Right atrium auricular region (tissue), 2 donors: ENCODE measurements at places on chromosomes 16 and 17.
A peak's percentile ranks its signal among the peaks of the same experiment; 100 is the strongest.

GRCh38 chr17:19610879-19611278 is 37.7 kb upstream of the ALDH3A2 start:
- H3K27ac ChIP-seq = no peak overlapping the region
- H3K4me1 ChIP-seq = no peaks in the 10 kb centered on the region
- no peak overlapping the region for H3K4me3 ChIP-seq
- no peak for DNase-seq

DNA sequence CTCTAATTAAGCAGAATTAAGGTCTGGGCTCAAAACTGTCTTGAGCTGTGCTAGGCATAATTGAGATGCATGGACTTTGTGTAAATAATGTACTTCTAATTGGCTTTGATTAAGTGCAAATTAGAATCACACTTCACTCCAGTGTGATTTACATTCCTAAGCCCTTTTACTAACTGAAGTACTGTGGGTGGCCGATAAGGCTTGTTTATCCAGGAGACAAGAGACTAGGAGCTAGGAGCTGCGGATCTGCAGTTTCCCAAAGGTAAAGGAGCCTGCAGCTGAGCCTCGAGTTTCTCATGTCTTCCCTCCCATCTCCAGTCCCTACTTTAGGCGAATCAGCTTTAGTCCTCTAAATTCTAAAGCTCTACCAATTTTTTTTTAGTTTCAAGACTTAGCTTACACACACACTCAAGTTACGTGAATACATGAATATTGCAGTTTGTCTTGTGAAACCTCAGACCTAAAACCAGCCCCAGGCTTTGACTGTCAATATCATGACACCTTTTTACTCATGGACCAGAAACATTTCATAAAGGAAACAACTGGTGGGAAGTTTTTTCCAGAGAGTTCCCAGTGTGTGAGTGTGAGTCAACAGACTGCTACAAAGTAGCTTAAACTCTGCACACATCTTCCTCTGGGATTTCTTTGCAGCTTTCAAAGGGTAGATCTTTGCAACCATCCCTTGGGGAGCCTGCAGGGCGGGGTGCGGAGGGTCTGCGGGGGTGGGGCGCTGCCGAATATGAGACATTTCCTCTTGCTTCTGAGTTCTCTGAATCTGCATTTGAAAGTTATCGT is 113.9 kb upstream of the TBX2 start:
- DNase-seq = no peak
- H3K27ac ChIP-seq = no peak overlapping the region
- no peaks in the 10 kb centered on the region for H3K4me1 ChIP-seq
- no peaks in the 10 kb centered on the region for H3K27me3 ChIP-seq

GRCh38 chr16:4870138-4870671 is 22.9 kb downstream of the UBN1 start:
- no peaks in the 10 kb centered on the region for H3K27me3 ChIP-seq
- H3K27ac ChIP-seq = no peak overlapping the region
- H3K4me3 ChIP-seq = no peak overlapping the region
- no peak for DNase-seq
- peaks cover 66% of the 10 kb centered on the region for H3K36me3 ChIP-seq
- no peaks in the 10 kb centered on the region for H3K4me1 ChIP-seq

GRCh38 chr17:32927201-32927723 is 691 bp upstream of the TMEM98 start:
- peak; percentile 58 for DNase-seq
- H3K27me3 ChIP-seq = no peaks in the 10 kb centered on the region
- H3K36me3 ChIP-seq = no peaks in the 10 kb centered on the region
- H3K4me1 ChIP-seq = peaks cover 13% of the 10 kb centered on the region
- H3K4me3 ChIP-seq = peak overlapping the region; percentile 63

- peak within 1 kb of the TSS; percentile 71 for H3K27ac ChIP-seq
- peaks cover 3% of the 10 kb centered on the region for H3K4me1 ChIP-seq
- H3K36me3 ChIP-seq = no peaks in the 10 kb centered on the region
- DNase-seq = peak; percentile 68
Measured at GRCh38 chr17:68955181-68955841, at the start of gene ABCA8. ABCA8 (minus strand) TSS chr17:68955392; CDS start chr17:68942034, 13,358 bp downstream.

DNA sequence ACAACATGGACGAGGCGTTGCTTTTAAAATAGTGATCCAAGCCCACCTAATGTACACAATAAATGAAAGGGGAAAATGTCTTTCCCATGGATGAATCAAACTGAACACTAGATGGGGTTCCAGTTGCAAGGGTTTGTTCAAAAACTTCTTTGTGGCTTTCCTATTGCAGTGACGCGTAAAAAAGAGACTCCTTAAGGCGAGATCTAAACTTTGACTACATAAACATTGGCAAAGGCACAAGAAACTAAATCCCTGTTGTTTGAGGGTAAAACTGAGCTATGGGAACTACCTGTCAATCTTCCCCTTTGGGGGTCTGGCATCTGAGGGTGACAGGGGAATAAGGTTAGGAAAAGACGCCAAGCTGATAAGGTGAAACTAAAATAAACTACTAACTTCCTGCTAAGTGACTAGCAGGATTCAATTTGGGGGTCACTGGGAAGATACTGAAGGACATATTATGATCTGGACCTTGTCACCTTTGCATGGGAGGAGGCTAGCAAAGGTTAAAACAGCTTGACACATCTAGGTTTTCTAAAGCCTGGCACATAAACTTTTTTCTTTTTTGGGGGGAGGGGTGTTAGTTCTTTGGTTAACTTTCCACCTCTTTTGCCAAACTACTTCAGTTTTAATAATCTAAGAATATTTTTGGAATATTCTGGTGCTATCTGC is 4.7 kb downstream of the SALL1 start:
- no peak overlapping the region for H3K27ac ChIP-seq
- peaks cover 11% of the 10 kb centered on the region for H3K27me3 ChIP-seq
- H3K4me3 ChIP-seq = no peak overlapping the region
- H3K4me1 ChIP-seq = peaks cover 10% of the 10 kb centered on the region
- H3K36me3 ChIP-seq = no peaks in the 10 kb centered on the region
- no peak for DNase-seq

DNA sequence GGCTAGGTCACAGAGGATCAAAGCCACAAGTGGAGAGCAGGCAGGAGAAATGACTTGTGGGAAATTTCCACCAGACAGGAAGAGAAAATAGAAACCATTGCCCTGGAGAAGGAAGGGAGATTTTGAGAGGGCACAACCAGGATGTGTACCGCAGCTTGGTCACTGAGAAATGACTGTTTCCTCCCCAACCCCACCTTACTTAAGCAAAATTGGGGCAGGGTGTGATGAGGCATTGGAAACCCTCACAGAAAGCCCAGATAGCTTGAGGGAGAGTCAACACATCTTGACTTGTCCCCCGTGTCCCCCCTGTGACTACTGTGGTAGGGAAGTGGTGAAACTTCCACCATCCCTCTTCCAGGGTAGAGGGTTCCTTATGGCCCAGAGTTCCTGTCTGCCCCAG is 113.5 kb upstream of the FAM20A start:
- DNase-seq = no peak
- H3K27me3 ChIP-seq = no peaks in the 10 kb centered on the region
- H3K36me3 ChIP-seq = no peaks in the 10 kb centered on the region
- no peak overlapping the region for H3K27ac ChIP-seq
- no peak overlapping the region for H3K4me3 ChIP-seq

DNA sequence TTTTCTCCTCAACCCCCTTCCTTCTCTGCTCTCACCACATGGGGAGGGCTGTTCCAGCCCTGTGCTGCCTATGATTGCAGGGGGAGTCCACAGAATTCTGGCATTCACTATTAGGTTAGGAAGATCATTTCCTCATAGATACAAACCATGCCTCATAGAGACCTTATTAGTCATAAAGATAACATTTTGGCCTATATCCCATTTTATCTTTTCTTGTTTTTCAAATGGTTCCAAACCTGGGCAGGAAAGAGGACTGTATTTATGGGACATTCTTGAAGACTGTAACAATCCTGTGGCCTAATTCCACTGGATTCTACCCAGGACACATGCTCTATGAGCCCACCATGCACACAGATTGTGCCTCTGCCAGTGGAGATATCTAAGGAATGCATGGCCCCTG is 51.7 kb downstream of the ASIC2 start:
- H3K4me3 ChIP-seq = no peak overlapping the region
- H3K27ac ChIP-seq = no peak overlapping the region
- no peaks in the 10 kb centered on the region for H3K27me3 ChIP-seq
- H3K36me3 ChIP-seq = no peaks in the 10 kb centered on the region
- DNase-seq = no peak

- no peaks in the 10 kb centered on the region for H3K36me3 ChIP-seq
- H3K27me3 ChIP-seq = no peaks in the 10 kb centered on the region
- no peaks in the 10 kb centered on the region for H3K4me1 ChIP-seq
- DNase-seq = peak; percentile 87
- H3K4me3 ChIP-seq = peak overlapping the region; percentile 54
Measured at GRCh38 chr16:4935241-4935855, 1.6 kb downstream of the PPL start.

DNA sequence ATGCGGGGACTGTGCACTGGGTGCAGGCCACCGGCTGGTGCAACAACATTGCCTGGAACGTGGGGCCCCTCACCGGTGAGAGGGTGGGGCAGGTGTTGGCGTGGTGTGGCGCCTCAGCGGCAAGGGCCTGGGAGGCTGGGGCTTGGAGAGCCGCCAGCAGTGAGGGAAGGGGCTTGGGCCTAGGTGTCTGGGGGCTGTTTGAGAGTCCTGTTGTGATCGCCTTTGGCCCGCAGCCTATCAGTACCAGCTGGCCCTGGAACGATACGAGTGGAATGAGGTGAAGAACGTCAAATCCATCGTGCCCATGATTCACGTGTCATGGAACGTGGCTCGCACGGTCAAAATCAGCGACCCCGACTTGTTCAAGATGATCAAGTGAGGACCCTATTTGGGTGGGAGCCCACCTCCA is 2.6 kb upstream of the TMEM88 start:
- H3K36me3 ChIP-seq = peaks cover 61% of the 10 kb centered on the region
- DNase-seq = no peak
- H3K4me3 ChIP-seq = no peak overlapping the region
- H3K27ac ChIP-seq = peak overlapping the region; percentile 57
- no peaks in the 10 kb centered on the region for H3K4me1 ChIP-seq

- no peaks in the 10 kb centered on the region for H3K27me3 ChIP-seq
- no peaks in the 10 kb centered on the region for H3K4me1 ChIP-seq
- H3K36me3 ChIP-seq = no peaks in the 10 kb centered on the region
- H3K4me3 ChIP-seq = no peak overlapping the region
Measured at GRCh38 chr17:28039251-28039650, 3.2 kb upstream of the NLK start.

DNA sequence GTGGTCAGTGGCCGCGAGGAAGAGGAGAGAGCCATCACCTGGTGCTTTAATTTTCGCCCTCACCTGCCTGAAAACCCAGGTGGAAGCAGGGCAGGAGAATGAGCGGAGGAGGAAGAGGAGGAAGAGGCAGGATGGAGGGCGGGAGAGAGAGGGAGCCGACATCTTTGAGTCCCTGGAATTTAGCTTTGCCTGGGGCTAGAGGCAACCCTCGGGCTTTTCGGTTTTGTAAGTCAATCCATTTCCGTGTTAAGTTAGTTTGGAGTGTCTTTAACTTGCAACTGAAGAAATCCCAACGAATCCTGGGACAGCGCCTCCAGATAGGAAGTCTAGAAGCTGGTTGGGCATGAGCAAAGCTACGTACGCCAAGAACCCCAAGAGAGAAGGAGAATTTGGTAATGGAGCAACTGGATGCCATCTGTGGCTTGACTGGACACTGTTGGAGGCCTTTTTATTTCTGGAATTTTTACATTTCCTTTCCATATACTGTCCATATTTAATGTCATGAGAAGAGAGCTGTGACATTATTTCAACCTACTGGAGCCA is 36.9 kb upstream of the ATP2A3 start:
- no peaks in the 10 kb centered on the region for H3K27me3 ChIP-seq
- H3K36me3 ChIP-seq = peaks cover 1% of the 10 kb centered on the region
- no peak overlapping the region for H3K27ac ChIP-seq

DNA sequence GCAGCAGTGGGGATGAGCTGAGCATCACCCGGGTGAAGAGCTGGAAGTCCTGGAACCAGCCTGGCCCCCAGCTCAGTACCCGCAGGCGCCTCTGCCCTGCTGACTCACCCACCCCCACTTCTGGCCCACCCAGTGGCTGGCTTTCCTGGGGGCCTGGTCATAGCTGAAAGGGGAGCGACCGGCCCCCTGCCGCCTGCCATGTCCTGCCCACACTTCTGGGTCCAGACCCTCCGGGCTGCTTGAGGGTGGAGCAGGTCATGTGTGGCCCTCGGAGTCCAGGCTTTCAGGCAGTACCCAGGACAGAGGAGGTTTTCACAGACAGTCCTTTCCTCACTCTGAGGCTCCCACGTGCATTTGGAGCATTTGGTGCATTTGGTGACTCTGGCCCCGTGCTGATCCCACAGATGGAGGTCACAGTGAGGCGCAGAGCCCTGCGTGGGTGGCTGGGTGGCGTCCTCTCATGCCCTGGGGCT is 7.1 kb upstream of the PIEZO1 start:
- no peak for DNase-seq
- no peak overlapping the region for H3K4me3 ChIP-seq
- peaks cover 10% of the 10 kb centered on the region for H3K4me1 ChIP-seq
- H3K36me3 ChIP-seq = no peaks in the 10 kb centered on the region

DNA sequence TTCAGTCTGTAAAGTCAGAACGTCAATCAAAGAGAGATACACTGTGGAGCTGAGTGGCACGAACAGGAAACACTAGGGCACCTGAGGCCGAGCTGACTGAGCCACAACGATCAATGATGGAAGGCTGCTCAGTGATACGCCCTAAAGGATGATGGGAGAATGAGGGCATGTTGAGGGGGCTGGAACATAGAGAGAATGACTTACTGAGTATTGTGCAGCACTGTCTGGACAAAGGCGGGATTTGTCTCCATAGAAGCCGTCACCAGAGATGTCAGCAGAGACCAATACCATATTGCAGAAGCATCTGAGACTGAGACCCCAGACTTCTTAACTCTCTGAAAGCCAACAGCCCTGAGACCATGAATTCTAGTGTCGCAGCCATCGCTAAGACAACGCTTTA is 33.4 kb downstream of the ZZEF1 start:
- no peaks in the 10 kb centered on the region for H3K27me3 ChIP-seq
- DNase-seq = no peak
- H3K4me3 ChIP-seq = no peak overlapping the region
- no peaks in the 10 kb centered on the region for H3K4me1 ChIP-seq
- peaks cover 77% of the 10 kb centered on the region for H3K36me3 ChIP-seq

- DNase-seq = no peak
- H3K27ac ChIP-seq = no peak overlapping the region
- H3K27me3 ChIP-seq = no peaks in the 10 kb centered on the region
Measured at GRCh38 chr16:88826070-88826840, 14.5 kb upstream of the APRT start.

GRCh38 chr17:80546267-80546666 is 1.6 kb downstream of the RPTOR start:
- no peaks in the 10 kb centered on the region for H3K36me3 ChIP-seq
- H3K4me3 ChIP-seq = no peak overlapping the region
- no peak overlapping the region for H3K27ac ChIP-seq
- no peaks in the 10 kb centered on the region for H3K27me3 ChIP-seq

DNA sequence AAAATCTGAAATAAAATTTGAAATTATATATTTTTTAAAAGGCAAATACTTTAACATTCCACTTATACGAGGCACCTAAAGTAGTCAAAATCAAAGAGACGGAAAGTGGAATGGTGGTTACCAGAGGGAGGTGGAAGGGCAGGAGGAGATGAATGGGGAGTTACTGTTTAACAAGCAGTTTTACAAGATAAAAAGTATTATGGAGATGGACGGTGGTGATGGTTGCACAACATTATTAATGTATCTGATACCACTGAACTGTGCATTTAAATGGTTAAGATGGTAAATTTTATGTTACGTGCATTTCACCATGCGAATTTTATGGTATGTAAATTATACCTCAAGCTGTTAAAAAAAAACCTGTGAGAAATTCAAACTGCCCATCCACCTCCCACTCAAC is 5.4 kb downstream of the CMC2 start:
- DNase-seq = no peak
- H3K4me3 ChIP-seq = no peak overlapping the region
- no peak overlapping the region for H3K27ac ChIP-seq
- H3K27me3 ChIP-seq = no peaks in the 10 kb centered on the region

- no peak for DNase-seq
- no peak overlapping the region for H3K27ac ChIP-seq
- H3K4me1 ChIP-seq = no peaks in the 10 kb centered on the region
Measured at GRCh38 chr16:79885320-79885719, 284.8 kb upstream of the MAF start.
